ENCODE measurements at places on chromosomes 1 and 21. TPM values are rescaled to one million over a fixed set of nuclear protein-coding genes. Genes with fewer than 3 reads are reported as not detected.
A peak's percentile ranks its signal among the peaks of the same experiment; 100 is the strongest.

The AGT gene
- 16.3 TPM for total RNA-seq

The SLC45A3 gene
- total RNA-seq: 4.9 TPM

The WDR64 gene
- not detected for total RNA-seq

The C1orf198 gene
- 68.8 TPM for total RNA-seq

The AVPR1B gene
- 2.3 TPM for total RNA-seq

The MCOLN3 gene
- total RNA-seq: 0.36 TPM

The SUSD4 gene
- total RNA-seq: 24.8 TPM

The GJA5 gene
- total RNA-seq: 25.8 TPM

The TNFRSF9 gene
- not detected for total RNA-seq

The KRTAP21-2 gene
- total RNA-seq: not detected

The TACSTD2 gene
- not detected for total RNA-seq

The NGF gene
- 0.14 TPM for total RNA-seq

The HES3 gene
- not detected for total RNA-seq

The ESRRG gene
- 47.1 TPM for total RNA-seq

The CD52 gene
- total RNA-seq: not detected

The ESPN gene
- 9.7 TPM for total RNA-seq

DNA sequence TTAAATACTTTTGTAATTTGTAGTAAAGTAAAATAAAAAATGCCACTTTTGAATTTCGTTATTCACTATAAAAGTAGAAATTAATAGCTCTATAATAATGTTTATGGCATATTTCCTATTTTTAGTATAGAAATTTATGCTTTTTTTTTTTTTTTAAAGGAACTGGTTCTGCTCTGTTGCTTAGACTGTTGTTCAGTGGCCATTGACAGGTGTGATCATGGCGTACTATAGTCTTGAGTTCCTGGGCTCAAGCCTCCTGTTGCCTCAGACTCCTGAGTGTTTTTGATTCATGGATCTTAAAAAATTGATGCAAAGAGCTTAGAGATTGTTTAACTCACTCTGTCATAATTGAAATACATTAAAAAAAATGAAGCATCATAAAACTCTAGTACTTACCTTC, 53.6 kb downstream of the RPS6KC1 start:
- DNase-seq: no peak

- DNase-seq: no peak
Observed at GRCh38 chr1:156356875-156357534, 12.0 kb upstream of the RHBG start.

- no peak for DNase-seq
Observed at GRCh38 chr1:161287482-161288054, 22.2 kb downstream of the MPZ start.

GRCh38 chr1:24737368-24738117, 7.7 kb upstream of the CLIC4 start:
- no peak for DNase-seq

GRCh38 chr1:8113262-8114220, 87.4 kb upstream of the ERRFI1 start:
- no peak for DNase-seq

GRCh38 chr1:1204425-1204920, 1.9 kb downstream of the TNFRSF18 start:
- DNase-seq: no peak

GRCh38 chr1:90043586-90043985, 48.7 kb downstream of the ZNF326 start:
- no peak for DNase-seq

DNA sequence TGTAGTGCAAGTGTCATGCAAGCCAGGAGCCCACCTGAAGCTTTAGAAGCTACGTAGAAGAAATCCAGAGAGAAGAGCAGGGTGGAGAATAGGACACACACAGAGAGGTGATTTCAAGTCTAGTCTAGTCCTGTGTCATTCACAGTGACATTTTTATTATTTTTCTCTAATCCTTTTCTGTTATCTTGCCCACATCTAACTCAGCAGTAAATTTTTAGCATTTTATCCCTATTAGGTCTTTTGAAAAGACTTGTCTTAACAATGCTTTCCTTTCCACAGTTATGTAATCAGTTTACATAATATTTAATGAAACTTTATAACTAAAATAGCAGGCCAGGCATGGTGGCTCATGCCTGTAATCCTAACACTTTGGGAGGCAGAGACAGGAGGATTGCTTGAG, 198.6 kb downstream of the ADGRL2 start:
- DNase-seq: no peak

DNA sequence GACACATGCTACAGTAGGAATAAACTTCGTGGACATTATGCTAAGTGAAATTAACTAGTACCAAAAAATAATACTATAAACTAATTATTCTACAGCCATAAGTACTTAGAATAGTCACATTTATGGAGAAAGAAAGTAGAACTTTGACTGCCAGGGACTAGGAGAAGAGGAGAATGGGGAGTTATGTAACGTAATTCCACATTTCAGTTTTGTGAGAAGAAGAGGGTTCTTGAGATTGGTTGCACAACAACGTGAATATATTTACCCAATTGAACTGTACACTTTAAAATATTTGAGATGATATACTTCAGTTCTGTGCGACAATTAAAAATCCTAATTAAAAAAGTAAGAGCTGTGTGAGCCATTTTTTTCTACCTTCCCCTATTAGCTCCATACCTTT, 1412.9 kb downstream of the PLA2G4A start:
- no peak for DNase-seq

- no peak for DNase-seq
Observed at GRCh38 chr21:25551569-25551968, 55.7 kb downstream of the MRPL39 start.

DNA sequence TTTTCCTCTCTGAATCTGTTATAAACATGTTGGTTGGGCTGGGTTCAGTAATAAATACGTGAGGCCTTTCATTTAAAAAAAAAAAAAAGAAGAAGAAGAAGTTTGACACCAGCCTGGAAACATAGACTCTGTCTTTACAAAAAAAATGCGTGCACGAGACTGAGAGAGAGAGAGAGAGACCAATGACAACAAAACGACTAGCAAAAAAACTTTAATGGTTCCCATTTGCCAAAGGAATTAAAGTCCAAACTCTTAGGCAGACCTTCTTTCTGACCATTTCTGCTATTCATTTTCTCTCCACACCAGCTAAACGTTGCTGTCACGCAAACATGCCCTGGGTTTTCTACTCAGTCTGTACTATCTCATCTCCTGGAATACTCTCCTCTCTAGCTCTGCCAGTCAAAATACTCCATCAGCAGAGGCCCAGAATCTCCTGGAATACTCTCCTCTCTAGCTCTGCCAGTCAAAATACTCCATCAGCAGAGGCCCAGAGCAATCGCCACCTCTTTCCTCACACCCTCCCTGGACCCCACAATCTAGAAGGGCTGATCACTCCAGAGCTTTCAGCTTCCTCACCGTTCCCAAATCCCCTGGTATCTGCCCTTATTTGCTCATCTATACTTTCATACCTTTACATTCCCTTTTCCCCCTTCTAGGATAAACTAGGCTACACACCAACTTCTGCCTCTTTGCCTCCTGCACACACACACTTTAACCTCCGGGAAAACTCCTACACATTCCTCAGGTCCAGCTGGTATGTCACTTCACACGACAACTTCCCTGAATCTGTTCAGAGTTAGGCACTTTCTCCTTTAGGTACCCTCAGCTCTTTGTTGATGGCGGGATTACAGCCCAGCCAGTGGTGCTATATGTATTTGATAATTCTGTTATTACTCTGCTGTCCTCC, 100.0 kb downstream of the CDC7 start:
- DNase-seq: no peak

DNA sequence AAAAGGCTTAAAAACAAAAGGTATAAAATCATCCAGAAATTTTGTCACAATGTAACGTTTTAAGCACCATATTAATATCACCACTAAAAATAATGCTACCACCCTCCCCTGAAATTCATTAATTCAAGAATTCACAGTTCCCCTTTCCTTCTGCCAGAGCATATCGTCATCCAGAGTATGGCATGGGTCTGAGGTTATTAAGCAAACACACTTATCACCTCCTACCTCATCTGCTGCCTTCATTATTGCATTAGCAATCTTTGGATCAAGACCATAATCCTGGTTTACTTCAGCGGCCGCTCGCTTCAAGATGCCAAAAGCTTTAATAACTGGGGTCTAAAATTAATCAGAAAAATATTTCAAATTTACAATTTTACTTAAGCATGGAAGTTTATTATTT, 6.2 kb downstream of the FH start:
- DNase-seq: no peak

DNA sequence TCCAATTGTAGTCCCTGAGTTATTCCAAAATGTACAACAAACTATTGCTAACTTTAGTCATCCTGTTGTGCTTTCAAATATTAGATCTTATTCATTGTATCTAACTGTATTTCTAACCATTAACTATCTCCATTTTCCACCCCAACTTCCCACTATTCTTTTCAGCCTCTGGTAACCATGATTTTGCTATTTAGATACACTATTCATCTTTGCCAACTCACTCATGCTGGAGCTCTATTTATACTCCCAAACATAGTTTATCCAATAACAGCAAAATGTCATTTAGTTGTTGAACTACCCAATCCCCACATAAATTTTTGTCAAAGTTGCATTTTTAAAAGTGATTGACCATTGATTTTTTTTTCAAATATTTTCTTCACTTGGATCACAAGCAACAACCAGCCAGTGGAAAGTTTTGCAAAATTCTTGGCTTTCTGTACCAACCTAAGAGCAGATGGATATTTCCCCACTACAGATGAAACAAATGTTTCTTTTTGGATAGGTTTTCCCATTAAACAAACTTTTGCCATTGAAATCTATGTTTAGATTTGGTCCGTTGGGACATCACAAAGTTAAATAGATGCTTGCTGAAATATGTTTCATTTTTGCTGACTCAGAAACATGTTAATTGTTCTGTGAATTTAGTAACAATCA, 866.0 kb downstream of the LTN1 start:
- DNase-seq: no peak

GRCh38 chr1:153663211-153663610, 4.7 kb downstream of the SNAPIN start:
- no peak for DNase-seq

DNA sequence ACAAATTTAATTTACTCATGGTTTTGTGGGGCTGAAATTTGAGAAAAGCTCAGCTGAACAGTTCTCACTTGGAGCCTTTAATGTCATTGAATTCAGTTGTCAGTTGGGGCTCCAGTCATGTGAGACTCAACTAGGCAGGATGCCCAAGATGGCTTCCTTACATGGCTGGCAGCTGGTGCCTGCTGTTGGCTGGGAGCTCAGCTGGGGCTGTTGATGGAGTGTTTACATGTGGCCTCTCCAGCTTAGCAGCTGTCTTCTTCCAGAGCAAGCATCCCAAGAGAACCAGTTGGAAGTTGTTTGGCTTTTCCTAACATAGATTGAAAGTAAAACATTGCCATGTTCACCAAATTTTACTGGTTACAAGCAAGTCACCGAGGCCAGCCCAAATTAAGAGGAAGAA, 81.8 kb upstream of the KCNA3 start:
- DNase-seq: no peak

- peak; percentile 55 for DNase-seq
Observed at GRCh38 chr1:41222496-41222895, 19.6 kb downstream of the SCMH1 start.

DNA sequence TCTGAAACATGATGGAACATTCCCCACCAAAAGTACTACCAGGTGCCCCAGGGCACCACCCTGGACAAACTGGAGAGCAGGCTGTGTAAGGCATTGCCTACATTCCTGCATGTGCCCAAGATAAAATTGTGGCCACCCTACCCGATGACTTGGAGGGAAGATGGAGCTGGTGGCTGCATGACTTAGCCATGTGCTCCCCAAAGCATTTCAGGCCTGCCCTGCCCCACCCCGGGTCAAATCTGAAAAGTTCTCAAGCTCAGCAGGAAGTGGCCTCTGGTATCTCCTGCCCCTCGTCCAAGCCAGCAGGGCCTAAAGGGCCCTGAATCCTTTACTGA, 8.5 kb downstream of the CD2 start:
- DNase-seq: no peak

- no peak for DNase-seq
Observed at GRCh38 chr1:246301553-246302250, 205.4 kb downstream of the SMYD3 start.

- no peak for DNase-seq
Observed at GRCh38 chr1:223290397-223290796, 73.6 kb downstream of the SUSD4 start.

DNA sequence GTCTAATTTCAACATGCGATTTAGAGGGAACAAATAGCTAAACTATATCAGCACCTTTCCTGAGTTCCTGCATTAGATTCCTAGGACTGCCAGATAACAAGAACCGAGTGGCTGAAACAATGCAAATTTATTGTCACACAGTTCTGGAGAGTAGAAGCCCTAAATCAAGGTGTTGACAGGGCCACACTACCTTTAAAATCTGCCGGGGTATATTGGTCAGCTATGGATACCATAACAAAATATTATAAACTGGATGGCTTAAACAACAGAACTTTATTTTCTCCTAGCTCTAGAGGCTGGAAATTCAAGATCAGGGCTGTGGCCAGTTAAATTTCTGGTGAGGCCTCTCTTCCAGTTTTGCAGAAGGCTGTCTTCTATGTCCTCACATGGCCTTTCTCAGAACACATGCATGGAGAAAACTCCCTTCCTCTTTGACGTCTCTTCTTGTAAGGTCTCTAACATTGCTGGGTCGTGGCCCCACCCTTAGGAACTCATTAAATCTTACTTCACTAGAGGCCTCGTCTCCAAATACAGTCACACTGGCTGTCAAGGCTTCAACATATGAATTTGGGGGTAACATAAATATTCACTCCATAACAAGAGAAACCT, 144.3 kb downstream of the FCRL5 start:
- DNase-seq: no peak

GRCh38 chr1:230807029-230807428, 59.8 kb downstream of the CAPN9 start:
- no peak for DNase-seq

DNA sequence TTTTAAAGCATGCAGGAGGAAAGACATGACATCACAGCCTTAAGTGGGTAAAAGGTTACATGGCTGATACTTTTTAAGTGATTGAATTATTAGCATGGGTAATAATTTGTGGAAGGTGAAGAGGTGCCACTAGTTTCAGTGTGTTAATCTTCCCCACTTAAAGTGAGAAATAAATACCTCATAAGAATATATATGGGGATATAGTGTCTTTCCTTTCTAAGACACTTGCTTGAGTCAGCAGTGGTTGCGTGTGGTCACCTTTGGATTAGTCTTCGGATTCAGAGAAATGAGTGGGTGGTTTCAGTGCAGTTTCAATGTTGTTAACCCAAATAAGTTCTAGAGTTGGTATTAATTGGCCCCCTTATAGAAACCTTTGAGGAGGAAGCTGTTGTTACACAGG, 94.1 kb downstream of the ADGRL2 start:
- DNase-seq: peak; percentile 14

GRCh38 chr1:157542676-157543075, 9.6 kb downstream of the FCRL5 start:
- no peak for DNase-seq

- DNase-seq: peak; percentile 34
Observed at GRCh38 chr1:101130673-101131072, 105.1 kb upstream of the DPH5 start.
